ENCODE measurements at places on chromosomes 11 and 22.

DNA sequence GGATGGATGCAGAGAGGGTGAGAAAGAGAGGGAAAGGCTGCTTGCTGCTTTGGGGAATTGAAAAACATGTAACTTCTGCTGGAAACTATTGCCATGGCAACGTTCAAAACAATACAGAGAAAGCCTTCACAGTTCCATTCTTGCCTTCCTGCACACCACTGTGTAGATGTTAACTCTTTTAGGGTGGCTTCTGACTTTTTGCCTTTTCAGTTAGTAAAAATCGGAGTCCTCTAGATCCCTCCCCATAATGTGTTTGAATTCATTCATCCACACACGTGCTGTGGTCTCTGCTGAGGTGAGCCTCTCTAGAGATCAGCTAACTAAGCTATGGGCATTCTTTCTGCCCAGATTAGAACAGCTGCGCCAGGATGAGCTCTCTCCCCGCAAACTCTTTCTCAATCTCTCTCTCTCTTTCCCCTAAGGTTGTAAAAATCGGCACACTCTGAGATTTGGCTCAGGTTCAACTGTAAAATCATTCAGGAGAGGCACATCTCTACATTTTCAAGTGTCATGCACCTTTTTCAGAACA is 1178.3 kb downstream of the LRRC4C start:
- DNase-seq = no peak

DNA sequence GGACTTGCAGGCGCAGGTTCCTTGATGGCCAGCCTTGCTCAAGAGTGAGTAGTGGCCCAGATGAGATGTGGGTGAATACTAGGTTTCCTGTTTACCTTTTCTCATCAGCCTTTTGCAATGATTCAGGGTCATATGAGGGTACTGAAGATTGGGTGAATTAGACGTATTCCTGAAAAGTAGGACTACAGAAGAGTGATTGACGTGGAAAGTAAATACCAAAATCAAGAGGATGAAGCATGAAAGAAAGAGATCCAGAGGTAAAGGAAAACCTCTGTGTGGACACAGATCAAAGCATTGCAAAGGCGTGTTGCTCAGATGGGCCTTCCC is 59.9 kb downstream of the CYB5R2 start:
- DNase-seq = no peak

DNA sequence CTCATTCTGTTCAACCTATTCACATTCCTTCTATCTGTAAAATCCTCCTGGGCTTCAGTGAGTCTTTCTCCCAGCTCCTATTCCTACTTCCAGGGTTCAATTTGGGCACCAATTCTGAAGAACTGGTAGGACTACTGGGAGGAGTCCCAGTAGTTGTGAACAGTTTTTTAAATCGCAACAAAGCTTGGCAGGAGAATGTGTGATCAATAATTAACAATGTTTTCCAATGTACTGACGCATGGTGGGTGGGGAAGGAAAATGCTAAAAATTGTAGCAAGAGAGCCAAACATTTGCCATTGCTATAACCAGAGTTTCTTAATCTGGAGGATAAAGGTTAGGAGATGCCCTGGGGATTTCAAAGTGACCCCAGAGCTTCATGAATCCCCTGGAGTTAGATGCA is 27.3 kb upstream of the PRSS23 start:
- DNase-seq = no peak

DNA sequence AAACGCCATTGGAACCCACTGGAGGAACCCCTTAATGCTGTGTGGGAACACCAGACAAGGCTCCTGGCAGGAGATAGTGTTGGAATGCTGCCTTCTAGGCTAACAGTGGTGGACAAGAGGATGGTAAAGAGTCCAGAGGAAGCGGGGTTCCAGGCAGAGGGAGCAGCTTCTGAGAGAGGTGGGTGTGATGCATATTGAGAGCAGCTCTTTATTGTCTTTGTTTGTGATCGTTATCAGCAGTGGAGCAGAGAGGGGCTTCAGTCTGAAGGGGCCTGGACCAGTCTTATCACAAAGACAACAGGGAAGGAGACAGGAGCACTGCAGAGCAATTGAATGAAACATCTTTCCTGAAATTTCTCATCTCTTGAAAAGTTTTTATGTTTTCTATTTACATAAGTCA is 106.8 kb upstream of the PLET1 start:
- no peak for DNase-seq

DNA sequence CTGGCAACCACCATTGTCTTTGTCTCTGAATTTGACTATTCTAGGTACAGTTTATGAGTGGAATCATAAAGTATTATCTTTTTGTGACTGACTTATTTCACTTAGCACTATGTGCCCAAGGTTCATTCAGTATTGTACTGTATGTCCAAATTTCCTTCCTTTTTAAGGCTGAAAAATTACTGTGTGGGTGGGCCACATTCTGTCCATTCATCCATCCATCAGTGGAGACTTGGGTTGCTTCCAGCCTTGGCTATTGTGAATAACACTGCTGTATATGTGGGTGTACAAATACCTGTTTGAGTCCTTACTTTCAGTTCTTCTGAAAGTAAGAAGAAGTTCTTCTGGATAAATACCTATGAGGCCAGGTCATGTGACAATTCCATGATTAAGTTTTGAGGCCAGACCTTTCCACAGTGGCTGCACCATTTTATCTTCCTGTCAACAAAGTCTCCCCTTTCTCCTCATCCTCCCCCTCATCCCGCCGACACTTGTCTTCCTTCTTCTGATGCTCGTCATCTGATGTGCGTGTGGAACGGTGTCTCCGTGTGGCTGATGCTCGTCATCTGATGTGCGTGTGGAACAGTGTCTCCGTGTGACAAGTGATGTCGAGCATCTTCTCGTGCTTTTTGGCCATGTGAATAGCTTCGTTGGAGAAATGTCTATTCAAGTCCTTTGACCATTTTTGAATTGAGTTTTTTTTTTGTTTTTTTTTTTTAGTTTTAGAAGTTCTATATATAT is 49.5 kb downstream of the SBF1 start:
- no peak for DNase-seq

DNA sequence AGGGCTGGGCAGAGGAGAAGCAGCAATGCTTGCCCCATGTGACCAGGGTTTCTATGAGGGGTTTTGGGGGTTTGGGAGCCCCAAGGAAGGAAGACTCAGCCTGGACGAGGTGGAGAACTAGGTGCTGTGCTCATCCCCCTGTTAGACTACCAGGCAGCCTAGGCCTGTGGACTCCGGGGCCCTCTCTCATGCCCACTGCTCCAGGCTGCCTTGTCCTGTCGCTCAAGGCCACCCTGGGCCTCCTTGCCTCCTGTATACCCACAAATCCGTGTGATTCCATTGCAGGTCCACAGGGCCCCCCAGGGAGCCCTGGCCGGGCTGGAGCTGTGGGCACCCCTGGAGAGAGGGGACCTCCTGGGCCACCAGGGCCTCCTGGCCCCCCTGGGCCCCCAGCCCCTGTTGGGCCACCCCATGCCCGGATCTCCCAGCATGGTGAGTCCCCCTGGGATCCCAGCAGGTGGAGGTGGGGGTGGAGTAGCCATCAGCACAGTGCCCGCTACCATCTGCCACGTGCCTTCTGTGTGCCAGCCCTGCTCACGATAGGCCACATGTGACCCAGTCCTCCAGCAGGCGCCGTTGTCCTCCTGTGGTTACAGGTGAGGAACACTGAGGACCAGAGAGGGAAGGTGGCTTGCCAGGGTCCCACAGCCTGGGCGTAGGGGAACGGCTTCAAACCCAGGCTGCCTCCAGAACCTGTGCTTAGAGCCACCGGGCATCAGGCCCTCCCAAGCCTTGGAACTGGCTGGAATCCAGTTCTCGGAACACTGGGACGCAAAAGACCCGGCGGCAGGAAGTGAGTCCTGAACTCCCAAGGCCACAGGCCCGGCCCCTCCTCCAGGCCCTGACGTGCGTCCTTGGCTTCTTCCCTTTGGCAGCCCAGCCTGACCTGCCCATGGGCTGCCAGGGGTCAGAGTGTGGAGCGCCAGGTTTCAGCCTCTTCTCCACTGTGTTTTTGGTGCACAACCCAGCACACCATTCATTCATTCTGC is 26.6 kb downstream of the EMID1 start:
- no peak for DNase-seq

DNA sequence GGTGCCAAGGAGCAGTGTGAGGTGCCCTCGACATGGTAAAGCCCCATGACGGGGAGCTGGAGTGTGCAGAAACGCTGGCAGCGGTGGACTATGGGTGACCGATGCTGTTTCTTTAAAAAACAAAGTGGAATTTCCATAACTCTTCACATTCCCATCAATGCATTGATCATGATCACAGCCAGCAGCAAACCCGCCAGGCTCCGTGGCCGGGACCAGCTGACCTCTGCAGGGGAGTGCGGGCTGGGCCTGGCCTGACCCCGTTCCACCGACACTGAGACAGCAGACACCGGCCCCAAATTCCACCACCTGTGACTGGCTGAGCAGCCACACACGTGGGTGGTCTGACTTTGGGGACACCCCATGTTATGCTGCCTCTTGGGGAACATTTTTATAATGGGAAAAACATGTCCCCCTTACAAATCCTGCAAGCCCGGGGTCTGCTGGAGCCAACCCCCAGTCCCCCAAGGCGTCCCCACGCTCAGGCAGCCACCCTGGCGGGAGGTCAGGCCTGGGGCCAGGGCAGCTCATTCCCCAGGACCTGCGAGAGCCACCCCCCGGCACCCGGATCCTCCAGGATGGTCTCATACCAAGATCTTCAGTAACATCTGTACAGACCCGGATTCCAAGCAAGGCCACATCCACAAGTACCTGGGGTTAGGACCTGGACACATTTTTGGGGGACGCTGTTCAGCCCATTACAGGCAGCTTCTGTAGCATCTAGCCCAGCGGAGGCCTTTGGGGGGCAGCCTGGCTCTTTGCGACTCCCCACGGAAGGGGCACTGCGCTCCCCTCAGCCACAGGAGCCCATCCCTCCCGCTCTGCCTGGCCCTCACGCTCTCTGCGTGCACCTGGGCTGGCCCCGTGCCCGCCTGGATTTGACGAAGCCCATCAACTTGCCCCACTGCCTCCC is 20.6 kb downstream of the OSBPL5 start:
- DNase-seq = no peak

GRCh38 chr11:46362156-46363030 is 15.1 kb downstream of the DGKZ start:
- DNase-seq = no peak

GRCh38 chr11:129960216-129961214 is 42.1 kb downstream of the PRDM10 start:
- DNase-seq = peak; percentile 51

DNA sequence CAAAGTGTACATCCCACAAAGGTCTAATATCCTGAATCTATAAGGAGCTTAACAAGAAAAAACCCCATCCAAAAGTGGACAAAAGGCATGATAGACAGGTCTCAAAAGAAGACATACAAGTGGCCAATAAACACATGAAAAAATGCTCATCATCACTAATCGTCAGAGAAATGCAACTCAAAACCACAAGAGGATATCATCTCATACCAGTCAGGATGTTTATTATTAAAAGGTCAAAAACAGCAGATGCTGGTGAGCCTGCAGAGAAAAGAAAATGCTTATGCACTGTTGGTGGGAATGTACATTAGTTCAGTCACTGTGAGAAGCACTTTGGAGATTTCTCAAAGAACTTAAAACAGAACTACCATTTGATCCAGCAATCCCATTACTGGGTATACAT is 12.7 kb downstream of the LGALS12 start:
- DNase-seq = peak; percentile 56

DNA sequence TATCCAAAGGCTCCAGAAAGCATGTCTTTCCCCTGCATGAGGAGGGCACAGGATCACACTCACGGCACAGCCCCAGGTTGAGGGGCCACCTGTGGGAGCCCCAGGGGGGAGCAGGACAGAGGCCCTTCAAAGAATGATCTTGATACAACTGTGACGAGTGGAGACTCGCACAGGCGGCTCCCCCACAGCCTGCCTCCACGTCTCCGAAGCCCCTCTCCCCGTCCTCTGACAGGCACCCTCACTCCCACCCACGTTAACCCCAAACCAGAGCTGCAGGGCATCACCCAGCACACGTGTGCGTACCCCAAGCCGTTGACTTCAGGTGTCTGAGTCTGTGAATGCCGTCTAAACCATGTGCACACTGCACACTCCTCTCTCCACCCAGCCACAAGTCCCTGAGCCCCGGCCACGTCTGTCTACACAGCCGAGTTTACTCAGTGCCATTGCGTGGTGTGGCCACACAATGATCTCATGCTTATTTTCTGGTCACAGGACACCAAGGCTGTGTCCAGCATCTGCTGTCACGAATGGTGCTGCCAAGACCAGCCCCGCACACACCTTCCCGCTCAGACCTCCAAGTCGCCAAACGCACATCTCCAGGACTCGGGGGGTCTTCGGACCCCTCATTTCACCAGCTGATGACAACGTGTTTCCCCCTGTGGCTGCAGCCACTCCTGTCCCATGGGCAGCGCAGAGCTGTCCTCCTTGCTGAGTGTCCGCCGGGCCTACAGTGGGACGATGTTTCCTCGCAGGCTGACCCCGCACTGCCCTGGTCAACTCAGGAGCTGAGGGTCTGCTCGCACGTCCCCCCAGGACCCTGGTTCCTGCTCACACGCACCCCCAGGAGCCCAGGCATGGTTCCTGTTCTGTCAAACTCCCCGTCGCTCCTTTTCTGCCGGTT is 251.2 kb downstream of the BRD1 start:
- DNase-seq = no peak

GRCh38 chr11:66418168-66418985 is 2.5 kb upstream of the NPAS4 start:
- DNase-seq = peak; percentile 82

DNA sequence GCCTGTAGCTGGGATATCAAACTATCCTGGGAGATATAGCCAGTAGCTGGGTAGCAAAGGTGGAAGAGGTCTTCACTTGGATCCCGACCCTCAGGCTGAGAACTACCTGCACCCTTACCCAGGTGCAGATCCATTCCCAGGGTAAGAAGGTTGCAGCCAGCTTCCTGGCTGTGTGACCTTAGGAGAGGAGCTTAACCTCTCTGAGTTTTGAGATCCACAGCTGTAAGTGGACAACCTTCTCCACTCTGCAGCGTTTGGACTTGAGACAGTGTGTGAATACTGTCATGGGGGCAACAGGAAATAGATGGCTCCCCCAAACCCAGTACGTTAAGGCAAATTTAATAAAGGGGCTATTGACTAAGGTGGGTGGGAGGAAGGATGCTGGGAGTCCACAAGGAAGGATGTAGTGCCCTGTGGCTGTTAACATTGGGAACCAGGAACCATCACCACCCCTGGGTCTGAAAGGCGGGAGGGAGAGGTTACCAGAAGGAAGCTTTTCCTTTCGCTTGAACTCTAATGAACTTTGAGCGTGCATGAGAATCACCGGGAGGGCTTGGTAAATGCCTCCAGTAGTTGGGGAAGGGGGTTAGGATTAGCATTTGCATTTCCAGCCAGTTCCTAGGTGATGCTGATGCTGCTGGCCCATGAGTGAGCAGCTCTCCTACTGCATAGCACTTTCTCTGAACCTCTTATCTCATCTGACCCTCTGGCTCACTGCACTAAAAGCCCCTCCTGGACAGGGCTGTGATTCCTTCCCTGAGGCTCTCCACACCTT is 24.4 kb downstream of the SGSM1 start:
- DNase-seq = no peak

GRCh38 chr11:118634431-118635236 is 27.2 kb downstream of the PHLDB1 start:
- DNase-seq = no peak

GRCh38 chr11:20042811-20043341 is 117.4 kb downstream of the DBX1 start:
- DNase-seq = no peak

Data from AG04449 (cell line).